ENCODE measurements at places on chromosomes 3 and 15.

- DNase-seq = no peak
Measured at GRCh38 chr3:128573160-128573559, 77.5 kb downstream of the RPN1 start.

DNA sequence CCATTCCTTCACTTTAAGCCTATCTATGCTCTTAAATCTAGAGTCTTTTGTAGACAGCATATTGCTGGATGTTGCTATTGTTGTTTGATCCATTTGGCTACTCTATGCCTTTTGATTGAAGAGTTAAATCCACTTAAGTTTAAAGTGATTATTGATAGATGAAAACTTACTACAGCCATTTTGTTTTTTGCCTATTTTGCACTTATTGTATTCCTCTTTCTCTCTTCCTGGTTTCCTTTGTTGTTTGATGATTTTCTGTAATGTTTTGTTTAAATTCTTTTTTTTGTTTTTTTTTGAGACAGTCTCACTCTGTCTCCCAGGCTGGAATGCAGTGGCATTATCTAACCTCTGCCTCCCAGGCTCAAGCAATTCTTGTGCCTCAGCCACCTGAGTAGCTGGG lies 19.8 kb downstream of the IQCF6 start:
- DNase-seq = no peak

- DNase-seq = no peak
Measured at GRCh38 chr3:178707311-178708031, 171.2 kb downstream of the KCNMB2 start.

DNA sequence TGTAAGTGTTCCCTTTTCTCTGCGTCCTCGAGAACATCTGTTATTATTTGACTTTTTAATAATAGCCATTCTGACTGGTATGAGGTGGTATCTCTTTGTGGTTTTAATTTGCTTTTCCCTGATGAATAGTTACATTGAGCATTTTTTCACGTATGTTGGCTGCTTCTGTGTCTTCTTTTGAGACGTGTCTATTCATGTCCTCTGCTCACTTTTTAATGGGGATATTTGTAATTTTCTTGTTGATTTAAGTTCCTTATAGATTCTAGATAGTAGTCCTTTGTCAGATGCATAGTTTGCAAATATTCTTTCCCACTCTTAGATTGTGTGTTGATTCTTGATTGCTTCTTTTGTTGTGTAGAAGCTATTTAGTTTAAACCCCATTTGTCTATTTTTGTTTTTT lies 179.2 kb downstream of the DOCK3 start:
- no peak for DNase-seq

Data from CD4-positive, alpha-beta T cell treated with Interleukin-6 at 100 ng/mL for 8 hours (primary cell).